ENCODE measurements at places on chromosomes 13 and 19.

- DNase-seq, result no peak
Measured at GRCh38 chr19:32168606-32169005, 176.8 kb upstream of the ZNF507 start.

DNA sequence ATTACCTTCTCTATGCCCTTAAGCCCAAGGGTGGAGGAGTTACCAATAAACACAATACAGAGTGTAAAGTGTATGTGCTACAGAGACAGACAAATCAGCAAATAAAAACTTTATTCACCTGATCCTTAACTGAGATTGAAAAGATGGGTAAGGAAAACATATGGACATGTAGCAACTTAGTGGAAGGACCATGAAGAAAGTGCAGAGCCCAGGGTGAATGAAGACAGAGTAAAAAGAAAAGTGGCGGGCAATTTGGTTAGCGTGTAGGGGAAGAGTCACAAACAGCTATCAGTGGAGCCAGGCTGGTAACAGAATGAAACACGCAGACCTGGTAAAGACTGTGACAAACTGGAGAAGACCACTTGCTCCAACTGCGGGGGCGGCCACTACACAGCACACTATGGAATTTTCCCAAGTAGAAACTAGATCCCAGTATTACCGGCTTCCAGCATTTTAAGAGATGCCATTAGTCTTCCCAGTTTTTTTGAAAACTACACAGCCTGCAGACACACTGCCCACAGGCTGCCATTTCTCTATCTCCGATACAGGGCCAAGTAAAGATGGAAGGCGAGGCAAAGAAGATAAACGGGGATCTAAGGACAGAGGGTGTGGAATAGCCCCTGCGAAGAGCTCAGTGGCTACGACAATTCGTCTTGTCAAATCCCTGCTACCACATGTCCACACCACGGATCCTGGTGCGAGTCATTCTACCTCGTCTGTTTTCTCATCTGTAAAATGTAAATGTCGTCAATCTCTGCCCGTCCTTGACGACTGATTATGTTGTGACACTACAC, 1.2 kb downstream of the UQCRFS1 start:
- no peak for DNase-seq

GRCh38 chr13:74570834-74571233, 436.6 kb upstream of the KLF12 start:
- no peak for DNase-seq

- peak; percentile 1 for DNase-seq
Measured at GRCh38 chr13:104773775-104774174, 1707.6 kb upstream of the SLC10A2 start.
